Left cardiac atrium (tissue), 4 donors: ENCODE measurements at places on chromosomes 12 and 14. TPM values are rescaled to one million over a fixed set of nuclear protein-coding genes. Genes with fewer than 3 reads are reported as not detected.

DNA sequence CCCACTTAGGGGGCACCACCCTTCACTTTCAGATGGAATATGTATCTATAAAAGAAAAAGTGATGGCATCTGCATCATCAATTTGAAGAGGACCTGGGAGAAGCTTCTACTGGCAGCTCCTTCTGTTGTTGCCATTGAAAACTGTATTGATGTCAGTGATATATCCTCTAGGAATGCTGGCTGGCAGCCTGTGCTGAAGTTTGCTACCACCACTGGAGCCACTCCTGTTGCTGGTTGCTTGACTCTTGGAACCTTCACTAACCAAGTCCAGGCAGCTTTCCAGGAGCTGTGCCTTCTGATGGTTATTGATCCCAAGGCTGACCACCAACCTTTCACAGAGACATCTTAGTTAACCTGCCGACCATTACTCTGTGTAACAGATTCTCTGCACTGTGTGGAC is 44.7 kb downstream of the RIMKLB start:
- no peak for DNase-seq

SERPINA1 gene
- 18.2 TPM for total RNA-seq

- DNase-seq, result no peak
Measured at GRCh38 chr14:52463375-52463774, 88.9 kb downstream of the TXNDC16 start.

- no peak for DNase-seq
Measured at GRCh38 chr14:21924479-21924878, 250.9 kb upstream of the OR4E1 start.

- DNase-seq, result no peak
Measured at GRCh38 chr14:61877035-61877390, 114.8 kb downstream of the SNAPC1 start.

- DNase-seq, result no peak
Measured at GRCh38 chr12:68119724-68120211, 39.8 kb downstream of the IFNG start.

GRCh38 chr14:105927096-105928060 is 401.0 kb downstream of the TMEM121 start:
- DNase-seq, result no peak

- DNase-seq, result no peak
Measured at GRCh38 chr12:66119870-66120241, 10.7 kb downstream of the LLPH start.

DNA sequence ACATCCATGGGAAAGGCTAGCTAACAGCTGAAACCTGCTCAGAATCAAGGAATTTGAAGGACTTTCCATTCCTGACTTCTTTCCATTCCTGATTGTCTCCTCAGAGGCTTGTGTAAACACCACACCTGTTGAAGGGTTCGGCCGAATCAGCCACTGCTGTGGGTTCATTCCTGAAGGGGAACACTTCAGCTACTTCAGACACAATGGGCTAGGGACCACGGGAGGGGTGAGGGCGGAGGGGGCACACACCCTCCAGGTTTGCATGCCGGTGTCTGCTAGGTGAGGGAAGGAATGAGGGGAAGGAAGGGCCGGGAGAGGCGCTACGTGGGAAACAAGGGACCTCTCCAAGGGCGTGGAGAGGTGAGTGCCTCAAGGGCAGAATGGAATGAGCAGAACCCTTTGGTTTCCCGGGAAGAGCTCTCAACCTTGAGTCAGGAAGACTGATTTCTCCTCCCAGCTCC is 1.3 kb downstream of the GPRC5A start:
- no peak for DNase-seq

C1S gene
- total RNA-seq, result 222 TPM

LMNTD1 gene
- 0.58 TPM for total RNA-seq

DNA sequence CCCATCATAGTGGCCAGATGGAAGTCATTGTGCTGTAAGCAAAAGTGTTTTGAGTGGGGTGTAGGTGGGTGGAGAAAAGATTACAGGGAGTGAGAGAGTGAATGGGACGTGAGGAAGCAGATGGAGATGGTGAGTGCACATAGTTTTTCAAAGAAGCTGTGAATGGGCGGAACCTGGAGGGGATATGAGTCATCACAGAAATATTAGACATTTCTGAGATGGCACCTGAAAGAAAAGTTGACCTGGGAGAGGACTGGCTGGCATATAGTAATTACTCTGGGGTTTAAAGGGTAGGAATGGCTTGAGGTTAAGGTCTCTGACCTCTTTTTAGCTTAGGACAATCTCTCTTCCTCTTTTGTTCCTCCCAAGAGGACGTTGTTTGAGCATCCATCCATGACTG is 50.5 kb downstream of the ANO4 start:
- DNase-seq, result no peak

ST8SIA1 gene
- total RNA-seq, result 3.0 TPM

DNA sequence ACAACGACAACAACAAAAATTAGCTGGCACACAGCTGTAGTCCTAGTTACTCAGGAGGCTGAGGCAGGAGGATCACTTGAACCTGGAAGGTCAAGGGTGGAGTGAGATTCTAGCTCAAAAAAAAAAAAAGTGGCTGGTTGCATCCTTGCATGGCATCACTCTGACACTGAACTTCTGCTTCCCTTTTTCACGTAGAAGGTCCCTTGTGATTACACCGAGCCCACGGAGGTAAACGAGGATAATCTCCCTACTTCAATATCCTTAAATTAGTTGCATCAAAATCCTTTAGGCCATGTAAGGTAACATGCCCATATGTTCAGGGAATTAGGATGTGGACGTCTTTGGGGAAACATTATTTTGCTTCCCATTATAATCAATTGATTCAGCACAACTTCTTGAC is 4.0 kb upstream of the PPP4R4 start:
- DNase-seq, result no peak

GRCh38 chr14:97524589-97525319 is 727.6 kb downstream of the VRK1 start:
- no peak for DNase-seq

GRCh38 chr14:34018125-34018524 is 67.3 kb upstream of the EGLN3 start:
- no peak for DNase-seq

TMEM121 gene
- 2.7 TPM for total RNA-seq

CABP1 gene
- 4.6 TPM for total RNA-seq

- no peak for DNase-seq
Measured at GRCh38 chr14:100096656-100097055, 31.4 kb downstream of the EVL start.

DNA sequence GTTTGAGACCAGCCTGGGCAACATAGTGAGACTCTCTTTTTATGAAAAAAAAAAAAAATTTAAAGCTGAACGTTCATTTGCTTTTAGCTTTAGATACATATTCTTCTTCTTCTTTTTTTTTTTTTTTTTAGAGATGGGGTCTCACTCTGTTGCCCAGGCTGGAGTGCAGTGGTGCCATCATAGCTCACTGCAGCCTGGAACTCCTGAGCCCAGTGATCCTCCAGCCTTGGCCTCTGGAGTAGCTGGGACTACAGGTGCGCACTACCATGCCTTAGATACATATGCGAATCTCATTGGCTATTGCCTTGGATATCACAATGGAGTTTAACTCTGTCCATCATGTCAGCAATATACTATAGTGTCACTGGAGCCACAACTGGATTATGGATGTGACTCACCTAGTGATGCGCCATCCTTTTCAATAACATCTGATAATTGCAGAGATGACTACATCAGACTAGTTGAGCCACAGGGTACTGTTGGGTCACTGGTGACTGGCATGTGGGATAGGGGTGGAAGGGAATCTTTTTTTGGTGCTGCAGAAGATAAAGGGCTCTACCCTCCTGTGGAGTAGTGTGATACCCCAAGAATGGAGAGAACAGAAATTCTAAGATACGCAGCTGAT is 2.7 kb upstream of the ADIPOR2 start:
- DNase-seq, result no peak

DHRS2 gene
- total RNA-seq, result not detected

SLC25A47 gene
- not detected for total RNA-seq

GRCh38 chr14:21039585-21040369 is 2.4 kb upstream of the RNASE7 start:
- no peak for DNase-seq
